Type B pancreatic cell (in vitro differentiated cells): ENCODE measurements at places on chromosomes 12 and 14. TPM values are rescaled to one million over a fixed set of nuclear protein-coding genes. Genes with fewer than 3 reads are reported as not detected.

- H3K4me3 ChIP-seq = peak within 1 kb of the TSS; percentile 92
- peak; percentile 90 for DNase-seq
- H3K36me3 ChIP-seq = peaks cover 18% of the 10 kb centered on the region
- H3K27ac ChIP-seq = peak within 1 kb of the TSS; percentile 88
- no peaks in the 10 kb centered on the region for H3K27me3 ChIP-seq
Observed at GRCh38 chr12:89524541-89525304, at the start of gene GALNT4. GALNT4 (minus strand) TSS chr12:89524796; CDS start chr12:89524549, 247 bp downstream.

The NFE2 gene
- 0.24 and 0.65 TPM in 2 replicates for total RNA-seq

The LRP6 gene
- total RNA-seq = 57.7 and 64.0 TPM in 2 replicates

GRCh38 chr14:34629344-34629656 is 648 bp downstream of the SNX6 start:
- DNase-seq = no peak
- H3K4me1 ChIP-seq = peaks cover 6% of the 10 kb centered on the region

DNA sequence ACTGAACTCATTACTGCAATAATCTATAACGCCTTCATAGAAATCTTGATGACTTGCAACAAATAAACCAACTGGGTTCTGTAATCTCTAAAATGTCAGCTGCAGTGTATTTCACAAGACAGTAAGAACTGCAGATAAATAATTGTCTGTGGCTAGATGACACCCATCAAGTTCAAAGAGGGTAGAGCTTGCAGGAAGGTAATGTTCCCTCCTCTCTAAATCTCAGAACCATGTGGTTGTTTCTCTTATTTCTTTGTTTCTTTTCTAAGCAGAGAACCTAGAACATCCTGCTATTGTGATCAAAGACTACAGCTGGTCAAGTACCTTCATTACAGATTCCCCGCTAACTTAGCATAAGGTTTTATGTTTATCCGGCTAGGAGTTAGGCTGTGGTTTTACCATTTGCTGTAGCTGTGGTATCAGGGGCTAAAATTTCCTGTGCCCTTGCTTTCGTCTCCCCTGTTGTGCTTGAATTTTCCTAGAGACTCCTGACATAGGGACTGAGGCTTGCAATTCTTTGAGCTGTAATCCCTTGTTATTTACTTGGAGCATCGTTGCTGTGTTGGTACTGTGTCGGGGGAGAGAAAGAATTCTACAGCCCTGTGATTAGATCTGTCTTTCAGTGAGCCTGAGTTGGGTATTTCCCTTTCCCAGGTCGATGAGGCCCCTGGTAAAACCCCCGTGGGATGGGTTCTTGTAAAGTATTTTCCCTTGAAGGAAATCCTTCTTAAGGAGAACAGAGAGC is 253.1 kb upstream of the BTG1 start:
- H3K27ac ChIP-seq = no peak overlapping the region
- peaks cover 27% of the 10 kb centered on the region for H3K4me1 ChIP-seq
- peaks cover 4% of the 10 kb centered on the region for H3K36me3 ChIP-seq
- DNase-seq = no peak
